ENCODE measurements at places on chromosomes 16 and 17.

- no peak for DNase-seq
These were observed 3.1 kb upstream of the WWOX start for GRCh38 chr16:78096386-78096785.

- DNase-seq, result no peak
These were observed 15.7 kb downstream of the CCDC42 start for GRCh38 chr17:8728971-8729370.

- DNase-seq, result no peak
These were observed 5.4 kb downstream of the SLC12A3 start for GRCh38 chr16:56870276-56870888.

DNA sequence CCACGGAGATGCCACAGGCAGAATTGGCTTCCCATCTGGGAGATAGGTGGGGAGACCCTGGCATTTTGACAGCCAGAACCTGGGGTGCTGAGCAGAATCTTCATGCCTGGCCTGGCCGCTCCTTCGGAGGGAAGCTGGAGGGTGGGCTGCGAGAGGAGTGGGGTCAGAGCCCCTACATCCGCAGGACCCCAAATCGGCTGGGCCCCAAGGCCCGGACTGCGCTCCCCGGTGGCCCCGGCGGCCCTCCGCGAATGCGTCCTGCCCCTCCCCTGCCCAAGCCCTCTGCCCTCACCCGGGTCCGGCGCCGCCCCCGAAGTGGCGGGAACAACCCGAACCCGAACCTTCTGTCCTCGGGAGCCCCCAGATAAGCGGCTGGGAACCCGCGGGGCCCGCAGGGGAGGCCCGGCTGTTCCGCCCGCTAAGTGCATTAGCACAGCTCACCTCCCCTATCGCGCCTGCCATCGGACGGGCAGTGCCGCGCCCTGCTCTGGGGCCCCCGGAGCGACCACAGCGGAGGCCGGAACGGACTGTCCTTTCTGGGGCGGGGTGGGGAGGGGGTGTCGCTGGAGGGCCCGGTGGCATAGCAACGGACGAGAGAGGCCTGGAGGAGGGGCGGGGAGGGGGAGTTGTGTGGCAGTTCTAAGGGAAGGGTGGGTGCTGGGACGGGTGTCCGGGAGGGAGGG lies 850 bp upstream of the PNMT start:
- no peak for DNase-seq

GRCh38 chr17:80270104-80270503 lies 9.5 kb downstream of the RNF213 start:
- DNase-seq, result no peak

Measured in stimulated activated CD8-positive, alpha-beta memory T cell treated with anti-CD3 and anti-CD28 coated beads, Interleukin-2, amount 100 ng/mL, for 48 hours (primary cell).